ENCODE measurements at places on chromosomes 7 and 10. TPM values are rescaled to one million over a fixed set of nuclear protein-coding genes. Genes with fewer than 3 reads are reported as not detected.

- no peak for DNase-seq
Observed at GRCh38 chr10:78604721-78605120, 464.0 kb upstream of the ZMIZ1 start.

DNA sequence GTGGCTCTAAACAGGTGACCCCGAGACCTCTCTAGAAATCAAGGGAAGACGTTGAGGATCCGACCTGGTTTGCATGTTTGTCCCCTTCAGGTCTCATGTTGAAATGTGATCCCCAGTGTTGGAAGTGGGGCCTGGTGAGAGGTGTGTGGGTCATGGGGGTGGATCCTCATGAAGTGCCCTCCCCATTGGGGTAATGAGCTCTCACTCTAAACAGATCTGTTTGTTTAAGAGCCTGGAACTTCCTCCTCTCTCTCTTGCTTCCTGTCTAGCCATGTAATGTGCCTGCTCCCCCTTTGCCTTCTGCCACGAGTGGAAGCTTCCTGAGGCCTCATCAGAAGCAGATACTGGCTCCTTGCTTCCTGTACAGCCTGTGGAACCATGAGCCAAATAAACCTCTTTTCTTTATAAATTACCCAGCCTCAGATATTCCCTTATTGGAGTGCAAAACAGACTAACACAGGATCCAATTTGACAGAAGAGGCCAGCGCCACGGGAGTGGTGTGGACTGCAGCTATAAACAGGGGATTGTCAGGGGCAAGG, 10.8 kb upstream of the POLM start:
- peak; percentile 37 for DNase-seq

DNA sequence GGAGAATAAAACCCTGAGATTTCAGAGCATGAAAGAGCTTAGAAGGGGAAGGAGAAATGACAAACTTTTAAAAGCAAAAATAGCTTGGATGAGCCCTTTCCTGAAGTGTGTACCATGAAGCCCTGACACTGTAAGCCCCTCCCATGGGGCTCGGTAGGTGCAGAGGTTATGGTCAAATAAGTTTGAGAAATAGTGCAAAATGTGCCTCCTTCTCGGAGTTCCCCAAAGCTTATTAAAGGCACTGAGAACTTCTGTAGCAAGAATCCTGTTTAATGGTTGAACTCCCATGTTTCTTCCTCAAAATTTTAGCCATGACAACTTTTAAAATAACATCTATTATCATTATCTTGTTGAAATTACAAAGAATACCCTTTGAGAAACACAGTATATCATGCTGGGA, 10.5 kb upstream of the HYCC1 start:
- no peak for DNase-seq

The SEMA3E gene
- not detected for total RNA-seq

DNA sequence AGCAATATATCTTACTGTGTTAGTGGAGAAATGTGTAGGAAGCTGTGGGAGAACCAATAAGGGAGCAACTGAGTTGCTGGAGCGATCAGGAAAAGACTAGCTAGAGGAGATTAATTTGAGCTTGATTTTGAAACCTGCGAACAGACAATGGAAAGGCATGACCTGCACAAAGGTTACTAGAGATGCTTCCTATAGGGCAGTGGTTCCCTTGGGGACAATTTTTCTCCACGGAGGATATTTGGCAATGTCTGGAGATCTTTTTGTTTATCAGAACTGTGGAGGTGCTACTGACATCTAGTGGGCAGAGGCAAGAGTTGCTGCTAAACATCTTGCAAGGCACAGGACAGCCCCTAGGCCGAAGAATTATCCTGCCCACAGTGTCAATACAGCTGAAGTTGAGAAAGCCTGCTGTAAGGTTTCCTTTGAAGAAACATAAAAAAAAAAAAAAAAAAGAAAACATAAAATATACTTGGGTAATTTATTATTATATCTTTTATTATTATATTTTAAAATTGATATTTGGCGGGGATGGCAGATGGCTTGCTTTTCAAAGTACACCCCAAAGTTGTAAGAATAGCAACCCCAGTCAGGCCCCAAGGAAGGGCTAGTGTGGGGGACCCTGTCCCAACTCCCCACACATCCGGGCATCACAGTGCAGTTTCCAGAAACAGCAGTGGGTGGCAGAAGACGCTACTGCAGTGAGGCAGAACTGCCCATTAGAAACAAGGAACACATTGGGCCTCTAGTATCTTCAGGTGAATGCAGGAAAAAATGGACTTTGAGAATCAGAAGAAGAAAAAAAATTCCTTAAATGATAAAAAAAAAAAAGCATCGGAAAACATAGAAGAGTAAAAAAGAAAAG, 481.6 kb downstream of the SH2D4B start:
- no peak for DNase-seq

The RAPGEF5 gene
- 1.1 TPM for total RNA-seq

DNA sequence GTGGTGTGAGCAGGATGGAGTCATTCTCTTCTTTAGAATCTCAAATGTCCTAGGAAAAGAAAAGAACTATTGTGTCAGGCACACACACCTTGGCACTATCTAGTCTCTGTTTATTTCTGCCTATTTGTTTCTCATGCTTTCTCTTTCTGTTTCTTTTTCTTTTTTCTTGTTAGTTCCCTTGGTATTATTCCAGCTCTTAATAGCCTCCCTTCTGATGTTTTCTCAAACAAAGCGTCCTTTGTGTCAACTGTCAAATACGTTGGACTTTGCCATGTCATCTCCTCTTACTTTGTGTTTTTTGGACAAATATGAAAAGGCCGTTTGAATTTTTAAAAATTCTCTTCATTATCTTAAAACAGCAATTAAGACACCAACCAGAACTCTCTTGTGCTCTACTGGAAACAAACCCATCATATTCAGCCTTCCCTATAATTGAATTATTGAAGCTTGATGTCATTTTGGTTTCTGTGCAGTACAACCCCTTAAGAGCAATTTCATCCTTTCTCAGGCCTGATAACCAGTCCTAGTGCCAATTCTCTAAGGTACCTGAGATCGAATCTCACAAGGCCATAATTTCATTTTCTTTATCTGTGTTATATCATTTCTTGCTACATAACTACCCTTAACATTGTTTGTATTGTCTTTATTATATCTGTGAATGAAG, 497.8 kb upstream of the NRP1 start:
- DNase-seq: no peak

DNA sequence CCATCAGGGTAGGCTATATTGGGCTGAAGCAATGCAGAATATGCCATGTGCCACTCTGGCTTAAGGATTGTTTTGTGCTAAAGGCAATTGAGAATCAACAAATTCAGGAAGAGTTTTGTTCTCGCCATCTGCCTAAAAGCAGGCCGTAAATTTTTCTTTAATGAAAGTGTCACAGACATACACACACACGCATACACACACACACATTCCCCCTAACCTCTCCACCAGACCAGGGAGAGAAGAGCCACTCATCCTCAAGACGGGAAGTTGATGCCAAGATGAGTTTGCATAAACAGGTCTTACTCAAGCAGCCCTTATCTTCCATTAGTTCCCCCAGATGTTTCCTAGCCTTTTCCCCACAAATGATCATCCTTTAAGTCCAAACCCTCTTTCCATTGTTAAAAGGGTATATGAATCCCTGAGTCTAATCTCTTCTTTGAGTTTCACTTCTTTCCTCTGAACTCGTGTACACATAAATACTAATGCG, 59.6 kb upstream of the TRIM24 start:
- no peak for DNase-seq

- DNase-seq: no peak
Observed at GRCh38 chr7:32316839-32317238, 173.3 kb downstream of the LSM5 start.

- peak; percentile 69 for DNase-seq
Observed at GRCh38 chr10:103244666-103245271, 918 bp upstream of the RPEL1 start.

DNA sequence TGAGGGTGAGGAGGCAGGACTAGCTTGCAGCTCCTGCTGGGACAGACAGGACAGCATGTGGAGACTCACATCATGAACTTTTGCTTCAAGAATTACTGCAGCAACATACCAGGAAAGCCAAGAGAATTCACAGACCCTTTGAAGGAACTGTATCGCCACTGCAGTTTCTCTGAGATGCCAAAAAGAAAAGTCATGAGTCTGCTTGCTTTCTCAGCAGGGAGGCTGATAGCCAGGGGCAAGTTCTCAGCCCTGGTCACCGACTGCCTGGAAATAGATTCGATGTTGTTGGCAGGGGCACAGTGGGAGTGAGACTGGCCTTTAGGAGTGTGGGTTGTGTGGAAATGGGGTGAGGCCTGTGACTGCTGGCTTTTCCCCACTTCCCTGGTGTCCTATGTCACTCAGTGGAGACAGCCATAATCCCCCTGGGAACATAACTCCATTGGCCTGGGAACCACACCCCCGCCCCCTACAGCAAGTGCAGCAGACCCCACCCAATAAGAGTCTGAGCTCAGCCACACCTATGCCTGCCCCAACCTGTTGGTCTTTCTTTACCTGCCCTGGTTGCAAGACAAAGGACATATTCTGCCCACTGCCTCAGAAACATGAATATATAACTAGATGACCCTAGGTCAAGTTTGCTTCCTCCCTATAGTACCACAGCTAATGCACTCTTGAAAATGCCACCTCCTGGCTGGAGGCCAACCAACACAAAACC, 1.6 kb upstream of the SAMD9 start:
- no peak for DNase-seq

The ELN gene
- total RNA-seq: not detected

DNA sequence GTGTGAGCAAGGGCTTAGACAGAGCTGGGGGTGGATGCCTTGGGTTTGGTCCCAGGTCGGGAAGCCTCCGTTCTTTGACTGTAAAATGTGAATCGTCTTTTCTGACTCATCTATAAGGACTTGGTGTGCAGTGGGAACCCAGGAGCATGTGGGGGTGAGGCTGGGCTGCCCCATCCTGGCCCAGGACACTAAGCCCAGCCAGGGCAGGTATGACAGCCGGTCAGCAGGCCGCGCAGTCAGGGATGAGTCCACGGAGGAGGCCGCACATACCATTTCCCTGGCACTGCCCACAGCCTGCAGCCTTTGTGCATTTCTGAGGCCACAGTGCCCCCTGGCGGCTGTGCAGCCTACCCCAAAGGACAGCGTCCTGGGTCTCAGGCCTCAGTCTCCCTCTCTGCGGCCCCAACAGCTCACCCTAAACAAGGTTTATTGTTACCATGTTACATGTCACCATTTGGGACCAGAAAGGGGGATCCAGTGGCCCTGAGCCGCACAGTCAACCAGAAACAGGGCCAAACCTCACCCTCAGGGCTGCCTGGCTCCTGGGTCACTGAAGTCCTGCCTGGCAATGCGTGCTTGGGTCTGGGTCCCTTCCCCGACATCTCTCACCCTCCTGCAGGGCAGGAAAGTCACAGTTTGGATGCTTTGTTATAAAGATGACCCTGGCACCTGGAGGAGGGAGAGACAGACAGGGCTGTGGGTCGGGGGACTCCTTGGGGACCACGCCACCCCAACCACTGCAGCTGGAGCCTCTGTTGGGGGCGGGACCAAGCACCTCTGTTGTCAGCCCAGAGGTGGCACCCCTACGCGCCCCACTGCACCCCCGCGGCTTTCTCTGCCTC, 14.4 kb upstream of the SH2B2 start:
- DNase-seq: peak; percentile 77

DNA sequence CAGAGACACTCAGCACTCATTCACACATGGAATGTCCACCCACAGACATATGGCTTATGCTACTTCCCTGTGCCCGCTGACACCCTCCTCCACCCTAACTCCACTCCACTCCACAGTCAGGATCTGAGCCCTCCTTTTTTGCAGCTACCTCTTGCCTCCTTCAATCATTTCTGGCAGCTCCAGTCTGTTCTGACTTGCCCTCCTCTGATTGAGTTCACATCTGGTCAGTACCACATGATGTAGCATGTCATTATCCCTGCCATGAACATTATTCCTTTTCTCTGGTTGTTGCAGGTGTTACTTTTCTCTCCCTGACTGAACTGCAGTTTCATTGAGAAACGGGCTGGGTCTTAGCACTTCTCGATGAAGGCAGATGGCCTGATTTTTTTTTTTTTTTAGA, 130.1 kb upstream of the EGR2 start:
- no peak for DNase-seq

- DNase-seq: no peak
Observed at GRCh38 chr10:12823328-12823727, 178.2 kb downstream of the CCDC3 start.

The DRGX gene
- total RNA-seq: not detected

DNA sequence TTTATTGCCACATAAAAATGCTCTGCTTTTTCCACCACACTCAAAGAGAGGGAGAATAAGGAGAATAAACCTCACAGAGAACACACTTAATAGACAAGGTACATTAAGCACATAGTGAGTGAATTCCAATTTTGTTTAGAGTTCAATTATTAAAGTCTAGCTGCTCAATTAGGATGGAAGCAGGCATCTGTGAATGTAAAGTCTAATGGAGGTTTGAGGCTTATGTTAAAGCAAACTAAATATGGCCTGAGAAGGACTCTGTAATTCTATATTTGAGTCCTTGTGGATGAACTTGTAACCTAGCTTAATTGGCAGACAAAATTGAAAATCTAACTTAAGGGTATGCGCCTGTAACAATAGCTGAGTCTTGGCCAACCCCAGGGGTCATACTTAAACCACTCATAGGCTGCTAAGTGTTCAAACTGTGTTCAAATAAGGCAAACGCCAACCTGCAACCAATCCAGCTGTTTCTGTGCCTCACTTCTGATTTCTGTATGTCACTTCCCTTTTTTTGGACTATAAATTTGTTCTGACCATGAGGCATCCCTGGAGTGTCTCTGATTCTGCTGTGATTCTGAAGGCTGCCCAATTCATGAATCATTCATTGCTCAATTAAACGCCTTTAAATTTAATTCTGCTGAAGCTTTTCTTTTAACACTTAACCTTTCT, 31.3 kb upstream of the NME8 start:
- DNase-seq: no peak

DNA sequence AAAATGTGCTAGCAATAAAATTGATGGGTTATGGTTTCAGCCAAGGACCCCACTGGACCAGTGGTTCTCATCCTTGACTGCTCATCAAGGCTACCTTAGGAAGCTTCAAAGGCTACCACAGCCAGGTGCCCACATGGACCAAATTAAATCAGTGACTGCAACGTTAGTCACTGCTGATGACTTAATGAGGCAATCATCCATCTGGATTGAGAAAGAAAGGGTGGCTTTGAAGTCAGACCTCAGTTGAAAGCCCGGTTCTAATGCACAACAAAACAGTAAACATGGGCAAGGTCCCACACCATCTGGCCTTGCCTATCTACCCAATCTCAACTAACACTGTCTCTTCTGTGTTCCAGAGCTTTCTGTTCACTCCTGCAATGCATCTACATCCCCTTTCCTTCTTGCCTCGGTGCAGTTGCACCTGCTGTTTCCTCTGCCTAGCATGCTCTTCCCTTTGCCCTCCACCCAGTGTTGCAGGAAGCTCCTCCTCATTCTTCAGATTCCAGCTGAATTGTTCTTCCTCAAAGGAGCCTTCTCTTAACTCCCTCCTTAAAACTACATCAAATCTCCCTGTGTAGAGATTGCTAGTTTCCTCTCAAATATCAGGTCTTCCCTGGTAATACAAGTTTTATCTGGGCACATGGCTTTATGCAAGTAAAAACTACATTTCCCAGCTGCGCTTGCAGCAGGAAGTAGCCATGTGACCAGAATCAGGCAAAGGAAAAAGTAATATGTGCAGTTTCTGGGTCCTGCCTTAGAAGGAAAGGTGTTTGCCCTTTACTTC, 10.3 kb upstream of the KCNK18 start:
- no peak for DNase-seq

The NRP1 gene
- 1.5 TPM for total RNA-seq

GRCh38 chr7:15829691-15830090, 143.2 kb upstream of the MEOX2 start:
- DNase-seq: no peak

- DNase-seq: no peak
Observed at GRCh38 chr10:112230325-112230988, 46.9 kb upstream of the GPAM start.

Measured in natural killer cell treated with Interleukin-12 subunit alpha and Interleukin-12 subunit beta and Interleukin-15 and Interleukin-18, amount 100 ng/mL, for 72 hours (primary cell).